ENCODE measurements at places on chromosomes 7 and 10. TPM values are rescaled to one million over a fixed set of nuclear protein-coding genes. Genes with fewer than 3 reads are reported as not detected.
A peak's percentile ranks its signal among the peaks of the same experiment; 100 is the strongest.

Gene DNAH11
- polyA plus RNA-seq = 8.8 TPM

Gene LRRC18
- not detected for polyA plus RNA-seq

Gene PODXL
- polyA plus RNA-seq = 21.3 TPM

Gene GIMAP4
- 35.6 TPM for polyA plus RNA-seq

DNA sequence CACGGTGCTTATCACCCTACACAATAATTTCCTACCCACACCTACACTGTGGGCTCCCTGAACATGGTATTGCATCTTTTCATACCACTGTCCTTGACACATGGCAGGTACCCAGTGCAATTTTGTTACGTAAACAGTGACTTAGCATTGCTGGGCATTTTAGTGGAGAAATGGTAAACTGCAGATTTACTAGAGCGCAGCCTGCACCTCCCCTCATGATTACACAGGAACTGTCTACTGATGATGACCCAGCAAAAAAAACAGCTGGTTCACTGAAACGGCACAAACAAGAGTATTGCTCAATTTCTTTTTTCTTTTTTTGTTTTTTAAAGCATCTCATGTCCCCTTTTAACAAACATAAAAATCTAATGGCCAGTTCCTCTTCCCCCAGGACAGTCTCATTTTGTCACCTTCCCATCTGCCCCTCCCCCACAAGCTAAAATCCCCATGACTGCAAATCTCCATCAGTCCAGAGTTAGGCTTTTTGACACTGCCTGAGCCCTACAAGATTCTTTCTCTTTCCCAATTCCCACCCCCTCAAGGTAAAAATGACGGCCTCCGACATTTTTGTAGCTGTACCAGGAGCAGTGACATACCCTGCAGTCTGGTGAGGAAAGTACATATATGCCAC, 2.8 kb downstream of the ZNF746 start:
- no peak for DNase-seq

GRCh38 chr7:157668884-157669767, 332.3 kb downstream of the DNAJB6 start:
- no peak for DNase-seq

DNA sequence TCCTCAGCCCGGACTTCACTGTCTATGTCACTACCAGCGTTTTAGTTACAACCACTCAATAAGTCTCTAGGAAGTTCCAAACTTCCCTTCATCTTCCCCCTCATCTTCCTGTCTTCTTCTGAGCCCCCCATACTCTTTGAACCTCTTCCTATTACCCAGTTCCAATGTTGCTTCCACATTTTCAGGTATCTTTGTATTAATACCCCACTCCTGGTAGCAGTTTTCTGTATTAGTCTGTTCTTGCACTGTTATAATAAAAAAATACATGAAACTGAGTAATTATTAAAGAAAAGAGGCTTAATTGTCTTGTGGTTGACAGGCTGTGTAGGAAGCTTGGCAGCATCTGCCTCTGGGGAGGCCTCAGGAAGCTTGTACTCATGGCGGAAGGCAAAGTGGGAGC, 218.6 kb downstream of the BICC1 start:
- no peak for DNase-seq

GRCh38 chr10:12638781-12639180, 289.4 kb downstream of the CAMK1D start:
- DNase-seq = no peak

DNA sequence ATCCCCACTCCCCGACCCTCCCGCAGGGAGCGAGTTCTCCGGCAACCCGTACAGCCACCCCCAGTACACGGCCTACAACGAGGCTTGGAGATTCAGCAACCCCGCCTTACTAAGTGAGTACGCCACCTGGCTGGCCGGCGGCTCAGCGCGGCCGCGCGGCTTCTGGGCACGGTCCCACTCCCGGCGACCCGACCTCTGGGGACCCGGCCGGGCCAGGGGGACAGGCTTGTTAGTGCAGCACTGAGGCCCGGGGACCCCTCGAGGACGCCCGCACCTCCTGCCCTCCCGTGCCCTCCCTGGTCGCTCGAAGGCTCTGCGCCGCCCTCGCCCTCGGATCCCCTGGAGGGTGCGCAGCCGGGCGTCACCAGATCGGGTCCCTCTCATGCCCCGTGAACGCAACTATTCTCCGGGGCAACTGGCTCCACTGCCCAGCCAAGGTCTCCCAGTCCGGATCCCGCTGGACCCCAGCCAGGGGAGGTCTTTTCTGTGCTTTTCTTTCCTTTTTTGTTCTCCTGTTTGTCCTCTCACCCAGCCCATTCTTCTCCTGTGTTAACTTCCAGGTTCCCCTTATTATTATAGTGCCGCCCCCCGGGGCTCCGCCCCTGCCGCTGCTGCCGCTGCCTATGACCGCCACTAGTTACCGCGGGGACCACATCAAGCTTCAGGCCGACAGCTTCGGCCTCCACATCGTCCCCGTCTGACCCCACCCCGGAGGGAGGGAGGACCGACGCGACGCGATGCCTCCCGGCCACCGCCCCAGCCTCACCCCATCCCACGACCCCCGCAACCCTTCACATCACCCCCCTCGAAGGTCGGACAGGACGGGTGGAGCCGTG, 81.8 kb downstream of the PAX2 start:
- DNase-seq = peak; percentile 51

DNA sequence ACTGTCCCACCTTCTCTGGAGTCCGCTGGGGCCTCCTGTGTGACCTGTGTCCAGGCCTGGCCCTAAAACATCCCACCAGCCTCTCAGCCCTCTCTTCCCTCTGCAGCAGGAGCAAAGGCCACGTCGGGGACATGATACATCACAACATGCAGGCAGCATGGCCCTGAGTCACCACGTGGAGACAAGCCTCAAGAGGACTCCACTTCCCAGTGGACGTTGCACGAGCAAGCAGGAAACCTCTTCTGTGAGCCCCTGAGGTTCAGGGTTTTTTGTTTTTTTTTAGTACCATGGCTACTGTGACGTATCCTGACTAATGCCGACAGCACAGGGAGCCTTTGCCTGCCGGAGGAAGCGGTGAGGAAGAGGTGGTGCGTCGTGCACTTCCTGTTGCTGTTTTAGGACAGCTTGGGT, 165.9 kb downstream of the DNAJB6 start:
- no peak for DNase-seq

DNA sequence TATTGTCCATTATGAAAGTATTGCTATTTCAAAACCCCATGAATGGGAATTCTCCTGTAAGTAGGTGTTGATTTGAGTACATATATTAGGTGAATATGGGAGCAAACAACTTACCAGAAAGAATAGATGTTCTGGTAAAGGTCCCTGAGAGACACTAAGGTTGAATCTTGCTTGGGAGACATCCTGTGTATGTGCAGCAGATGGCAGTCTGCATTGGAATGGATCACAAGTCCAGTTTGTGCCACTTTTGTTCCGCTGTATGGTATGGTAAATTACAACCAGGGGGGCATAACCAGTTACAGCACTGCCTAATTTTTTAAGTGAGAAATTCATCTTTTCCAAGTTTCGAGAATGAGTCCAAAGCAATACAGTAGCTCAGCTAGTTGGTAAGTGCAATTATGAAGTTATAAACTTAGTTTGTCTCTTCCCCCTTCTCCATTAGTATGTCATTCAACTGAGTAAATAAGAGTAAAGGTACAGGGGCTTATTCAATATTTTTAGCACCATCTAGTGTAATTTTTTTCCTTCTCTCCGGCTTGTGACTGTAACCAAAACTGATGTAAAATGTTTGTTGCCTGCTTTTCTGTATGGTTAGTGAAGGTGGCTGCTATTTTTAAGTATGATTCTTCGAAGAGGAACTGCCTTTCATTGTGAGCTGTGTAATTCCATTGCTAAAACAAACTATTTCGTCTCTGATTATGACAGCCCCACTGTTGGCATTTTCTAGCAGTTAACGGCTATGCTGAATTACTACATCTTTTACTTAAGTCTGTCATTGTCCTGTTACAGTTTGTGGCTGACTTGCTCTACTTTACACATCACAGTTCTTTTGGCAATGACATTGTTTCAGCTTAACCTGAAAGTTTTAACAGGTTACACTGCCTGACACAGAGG, 2.8 kb downstream of the MCU start:
- no peak for DNase-seq

DNA sequence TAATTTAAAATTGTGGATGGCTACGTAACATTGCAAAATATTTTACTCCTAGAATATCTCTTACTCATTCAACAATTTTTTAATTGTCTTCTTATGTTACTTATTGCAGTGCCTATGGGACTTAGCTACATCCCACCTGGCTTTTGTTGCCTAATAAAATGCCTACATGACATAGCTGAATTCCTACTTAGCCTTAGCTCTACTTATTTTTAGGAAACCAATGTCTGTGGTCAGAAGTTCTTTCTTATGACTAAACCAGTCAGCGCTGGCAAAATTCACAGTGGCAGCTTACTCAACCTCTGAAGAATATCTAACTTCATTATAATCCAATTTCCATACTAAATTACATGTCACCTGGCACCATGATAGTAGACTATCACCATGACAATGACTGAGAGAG, 1612.4 kb upstream of the LRRTM3 start:
- no peak for DNase-seq

Measured in adrenal gland (tissue), 19 donors.